ENCODE measurements at places on chromosomes 2 and 18.

GRCh38 chr2:200170221-200170620 lies 136.3 kb upstream of the SPATS2L start:
- no peak for DNase-seq

- no peak for DNase-seq
Measured at GRCh38 chr2:58731488-58731869, 490.4 kb upstream of the FANCL start.

GRCh38 chr2:175461839-175462238 lies 280.3 kb upstream of the ATP5MC3 start:
- DNase-seq, result no peak

GRCh38 chr2:742221-742620 lies 65.0 kb upstream of the TMEM18 start:
- DNase-seq, result no peak

GRCh38 chr18:48669991-48670750 lies 131.3 kb downstream of the CTIF start:
- DNase-seq, result no peak

DNA sequence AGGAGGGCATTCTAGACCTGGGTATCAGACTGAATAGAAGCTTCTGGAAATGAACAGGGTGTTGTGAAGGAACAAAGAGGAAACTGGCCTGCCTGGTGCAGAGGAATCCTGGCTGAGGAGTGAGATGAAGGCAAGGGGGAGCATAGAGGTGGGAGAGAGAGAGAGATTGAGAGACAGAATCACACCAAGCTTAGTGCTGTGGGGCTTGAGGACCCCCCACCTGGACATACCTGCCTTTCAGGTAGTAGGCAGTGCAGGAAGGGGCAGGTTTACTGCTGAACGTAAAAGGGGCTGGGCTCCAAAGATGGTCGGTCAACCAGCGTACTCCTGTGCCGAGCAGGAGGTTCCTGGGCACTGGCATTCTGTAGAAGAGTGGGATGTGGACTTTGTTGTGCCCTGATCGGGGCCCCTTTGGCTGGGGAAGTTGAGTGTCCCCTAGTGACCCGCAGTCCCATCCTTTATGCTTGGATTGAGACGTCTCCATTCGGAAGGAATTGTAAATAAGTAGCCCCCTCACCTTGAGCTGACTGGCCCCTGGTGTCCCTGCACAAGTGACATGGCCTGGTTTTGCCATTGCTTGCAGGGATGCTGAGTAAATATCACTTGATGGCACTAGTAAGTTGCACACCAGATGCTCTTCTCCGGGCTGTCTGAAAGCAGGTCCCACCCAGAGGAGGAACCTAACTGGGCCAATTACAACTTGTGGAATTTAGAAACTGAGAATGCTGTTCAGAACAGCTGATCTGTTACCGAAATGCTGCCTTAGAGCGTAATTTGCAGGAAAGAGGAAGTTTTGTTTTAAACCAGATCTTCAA lies 1.4 kb downstream of the UBE2F start:
- no peak for DNase-seq

Data from nephron progenitor cell (in vitro differentiated cells).